ENCODE measurements at places on chromosomes 4 and X.

DNA sequence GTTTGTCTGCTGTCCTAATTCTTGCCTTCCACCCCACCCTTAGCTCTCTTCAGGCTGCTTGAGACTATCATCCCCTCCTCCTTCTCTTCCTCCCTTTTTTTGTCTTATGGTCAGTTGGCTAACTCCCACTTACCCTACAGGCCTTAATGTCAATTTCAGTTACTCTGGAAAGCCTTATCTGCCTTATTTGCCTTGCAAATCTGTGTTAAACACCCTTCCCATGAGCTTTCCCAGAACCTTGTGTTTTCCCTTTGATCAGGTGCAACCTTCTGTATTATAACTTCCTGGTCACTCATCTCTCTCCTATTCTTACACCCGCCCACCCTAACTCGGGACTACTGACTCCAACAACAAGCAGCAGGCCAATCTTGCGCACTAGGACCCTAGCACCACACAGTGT, 74.8 kb downstream of the COX18 start:
- no peak for DNase-seq

DNA sequence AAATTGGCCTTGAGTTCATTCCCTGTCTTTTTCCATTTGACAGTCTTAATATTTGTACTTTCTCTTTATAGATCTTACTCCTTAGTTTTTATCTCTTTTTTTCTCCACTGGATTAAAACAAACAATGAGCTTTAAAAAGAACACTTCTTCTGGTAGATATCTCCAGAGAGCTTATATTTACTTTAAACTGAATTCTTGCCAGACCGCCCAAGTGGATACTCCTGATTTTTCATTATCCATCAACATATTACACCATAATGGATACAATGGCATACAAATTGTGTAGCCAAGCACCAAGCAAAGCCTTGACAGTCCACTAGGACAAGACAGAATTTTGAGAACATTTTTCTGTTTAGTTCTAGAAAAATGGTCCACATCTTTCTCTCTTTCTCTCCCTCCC, 18.9 kb downstream of the TMSB4X start:
- DNase-seq, result no peak

GRCh38 chr4:124487651-124488050, 224.9 kb downstream of the ANKRD50 start:
- no peak for DNase-seq

DNA sequence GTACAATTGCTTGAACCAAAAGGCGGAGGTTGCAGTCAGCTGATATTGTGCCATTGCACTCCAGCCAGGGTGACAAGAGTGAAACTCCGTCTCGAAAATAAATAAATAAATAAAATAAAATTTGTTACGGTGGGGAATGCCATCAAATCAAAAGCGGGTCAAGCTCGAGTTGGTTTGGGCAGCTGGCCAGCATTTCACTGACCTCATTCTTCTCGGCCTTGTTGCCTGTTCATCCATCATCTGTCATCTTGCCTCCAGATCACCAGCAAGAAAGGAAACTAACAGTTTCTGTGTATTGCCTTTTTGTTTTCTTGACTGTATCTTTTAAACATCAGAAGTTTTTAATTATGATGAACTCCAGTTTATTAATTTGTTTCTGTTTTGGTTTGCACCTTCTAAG, 31.5 kb upstream of the KLHL2 start:
- DNase-seq, result no peak

- DNase-seq, result no peak
These were observed 9.2 kb upstream of the AP1AR start for GRCh38 chr4:112222219-112222955.
